Stimulated activated CD8-positive, alpha-beta memory T cell treated with anti-CD3 and anti-CD28 coated beads, Interleukin-7, amount 100 ng/mL, for 24 hours (primary cell): ENCODE measurements at places on chromosomes 12 and 14.

DNA sequence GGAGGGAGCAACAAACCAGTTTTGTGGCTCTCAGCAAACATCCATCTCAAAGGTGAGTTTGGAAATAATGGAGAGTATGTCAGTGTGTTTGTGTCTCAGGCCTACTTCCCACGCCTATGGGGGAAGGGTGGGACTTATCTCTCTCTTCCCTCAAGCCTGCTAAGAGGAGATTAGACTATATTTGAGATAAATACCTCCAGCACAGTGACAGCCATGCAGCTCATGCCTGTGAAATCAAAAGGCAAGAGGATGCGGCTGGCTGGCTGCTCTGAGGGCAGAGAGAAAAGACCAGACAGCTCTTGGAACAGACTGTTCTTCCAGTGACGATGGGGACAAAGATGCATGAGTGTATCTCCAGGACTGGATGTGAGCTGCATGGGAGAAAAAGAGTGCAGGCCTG, 14.7 kb upstream of the POC1B start:
- no peak for DNase-seq

GRCh38 chr12:54765652-54766051, 88.7 kb upstream of the MUCL1 start:
- no peak for DNase-seq

- no peak for DNase-seq
Measured at GRCh38 chr14:60643141-60643462, 6.2 kb downstream of the SIX1 start.

- DNase-seq: no peak
Measured at GRCh38 chr12:115078990-115079389, 395.0 kb upstream of the TBX3 start.

DNA sequence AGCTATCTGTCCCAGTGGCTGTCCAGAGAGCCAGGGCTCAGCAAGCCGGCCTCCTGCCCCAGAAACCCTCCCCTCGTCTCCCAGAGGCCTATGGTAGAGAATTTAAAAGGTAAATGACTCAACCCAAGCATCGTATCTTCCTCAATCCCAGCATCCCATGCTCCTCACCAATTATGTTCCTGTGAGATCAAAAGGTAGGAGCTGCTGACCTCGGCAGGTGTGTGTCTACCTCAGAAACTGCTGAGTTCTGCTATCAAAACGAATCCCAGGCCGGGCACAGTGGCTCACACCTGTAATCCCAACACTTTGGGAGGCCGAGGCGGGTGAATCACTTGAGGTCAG, 49.3 kb downstream of the FOXN3 start:
- DNase-seq: no peak

DNA sequence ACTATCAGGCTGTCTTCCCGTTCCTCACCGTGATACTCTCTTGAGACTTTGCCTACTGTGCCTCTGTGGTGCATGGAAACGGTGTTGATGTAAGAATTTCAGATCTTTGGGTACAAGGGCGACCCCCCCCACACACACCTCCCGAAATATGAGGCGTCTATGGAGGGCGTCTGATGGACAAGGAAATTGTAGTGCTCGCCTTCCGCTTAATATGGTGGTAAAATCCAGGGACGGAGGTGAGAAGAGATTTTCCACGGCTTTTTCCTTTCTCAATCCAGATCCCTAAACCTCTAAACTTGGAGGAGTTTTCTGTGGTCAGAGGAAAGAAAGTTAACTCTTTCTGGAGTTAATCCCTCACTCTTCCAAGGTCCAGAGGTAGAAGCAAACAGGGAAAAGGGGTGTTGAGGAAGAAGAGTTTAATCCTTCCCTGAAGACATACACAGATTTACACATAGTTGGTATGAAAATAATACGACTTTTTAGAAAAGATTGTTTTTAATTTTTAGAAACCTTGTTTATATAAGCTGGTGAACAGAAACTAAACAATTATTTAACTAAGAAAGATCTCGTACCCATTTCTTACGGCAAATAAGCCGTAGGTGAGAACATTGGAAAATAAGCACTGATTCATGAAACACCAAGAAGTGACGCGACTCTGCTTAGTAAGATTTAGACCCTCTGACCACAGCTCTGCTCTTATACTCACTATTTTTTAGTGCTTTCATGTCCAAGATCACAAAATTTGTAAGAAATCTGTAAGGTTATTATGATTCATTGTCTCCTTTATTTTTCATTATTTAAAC, 23.1 kb upstream of the RNASE12 start:
- DNase-seq: no peak

DNA sequence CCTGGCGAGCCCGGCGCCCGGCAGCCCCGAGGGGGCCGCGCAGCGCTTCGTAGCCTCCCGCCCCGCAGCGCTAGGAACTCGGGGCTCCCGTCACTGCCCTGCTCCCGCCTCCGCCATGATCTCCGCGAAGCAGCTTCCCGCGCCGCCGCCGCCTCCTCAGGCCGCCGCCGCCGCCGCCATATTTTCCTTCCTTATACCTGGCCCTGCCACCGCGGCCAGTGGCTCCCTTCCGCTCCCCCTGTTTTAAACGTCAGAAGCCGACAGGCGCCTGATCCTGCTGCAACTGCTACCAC, 286 bp downstream of the PPP4R3A start:
- no peak for DNase-seq

DNA sequence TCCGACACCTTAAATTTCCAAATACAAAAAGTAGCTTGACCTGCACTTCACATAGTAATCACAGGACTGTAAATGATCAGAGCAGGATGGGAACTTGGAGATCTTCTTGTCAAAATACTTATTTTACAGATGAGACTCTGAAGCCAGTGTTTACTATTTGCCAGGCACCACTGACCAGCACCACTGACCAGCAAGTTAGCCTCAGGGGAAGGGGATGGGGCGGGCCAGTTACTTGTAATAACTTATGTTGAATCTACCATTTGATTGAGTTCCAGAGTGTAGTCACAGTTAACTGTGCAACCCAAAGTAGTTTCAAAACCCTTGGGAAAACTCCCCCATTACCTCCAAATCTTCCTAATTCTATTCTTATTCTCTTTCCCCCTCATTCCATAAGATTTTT, 278.4 kb downstream of the PCNX1 start:
- DNase-seq: no peak

- no peak for DNase-seq
Measured at GRCh38 chr12:95204141-95204866, 13.0 kb downstream of the FGD6 start.
